ENCODE measurements at places on chromosomes 2 and 18. TPM values are rescaled to one million over a fixed set of nuclear protein-coding genes. Genes with fewer than 3 reads are reported as not detected.

DNA sequence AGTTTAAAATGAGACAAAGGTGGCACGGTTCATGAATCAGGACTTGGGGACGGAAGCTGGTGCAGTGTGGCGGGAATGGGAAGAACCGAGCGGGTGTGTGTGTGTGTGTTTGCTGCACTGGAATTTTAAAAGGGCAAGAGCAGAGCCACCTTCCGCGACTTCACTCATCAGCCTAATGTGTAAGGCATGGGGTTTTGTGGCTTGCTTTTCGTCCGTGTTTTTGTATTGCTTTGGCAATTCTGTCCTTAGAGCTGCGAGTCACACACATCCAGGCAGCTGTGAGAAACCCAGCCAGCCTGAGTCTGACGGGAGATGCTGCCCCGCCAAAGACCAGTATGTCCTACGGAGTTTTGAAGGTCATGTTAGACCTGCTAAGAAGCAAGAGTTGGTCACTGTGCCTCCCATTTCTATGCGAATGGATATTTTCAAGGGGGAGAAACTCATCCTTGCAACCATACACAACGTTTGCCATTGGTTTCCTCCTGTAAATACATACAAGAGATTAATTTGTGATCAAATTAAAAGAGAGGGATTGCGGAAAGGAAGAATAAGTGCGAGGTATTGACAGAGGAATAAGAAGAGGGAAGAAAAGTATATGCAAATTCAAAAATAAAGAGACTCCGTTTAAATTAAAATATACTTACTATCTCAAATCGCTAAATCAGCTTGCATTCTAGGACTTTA, 665 bp upstream of the CACNB4 start:
- no peak for DNase-seq

DNA sequence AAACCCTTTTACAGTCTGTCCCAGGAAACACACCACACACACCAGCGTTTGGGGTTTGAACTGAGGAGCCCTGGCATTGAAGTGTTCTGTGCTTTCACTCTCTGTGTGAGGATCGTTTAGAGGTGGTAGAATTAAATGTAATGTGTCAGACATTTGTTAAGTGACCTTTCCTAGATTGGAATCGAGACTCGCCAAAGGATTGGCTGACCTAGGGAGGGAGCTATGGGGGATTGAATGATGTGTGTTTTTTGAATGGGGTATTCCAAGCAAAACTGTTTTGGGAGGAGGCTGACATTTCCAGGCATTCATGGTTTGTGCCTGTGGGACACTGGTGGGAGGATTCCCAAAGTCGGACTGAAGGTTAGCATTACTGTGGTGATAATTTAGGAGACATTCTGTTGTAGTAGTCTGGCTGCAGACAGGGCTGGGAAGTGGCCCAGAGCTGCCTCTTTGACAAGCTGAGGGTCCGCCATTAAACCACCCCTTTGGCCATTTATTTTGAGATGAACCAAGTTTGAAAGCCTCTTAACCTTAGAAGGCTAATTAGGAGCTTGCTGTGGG, 1.7 kb downstream of the MYO1B start:
- DNase-seq: no peak

DNA sequence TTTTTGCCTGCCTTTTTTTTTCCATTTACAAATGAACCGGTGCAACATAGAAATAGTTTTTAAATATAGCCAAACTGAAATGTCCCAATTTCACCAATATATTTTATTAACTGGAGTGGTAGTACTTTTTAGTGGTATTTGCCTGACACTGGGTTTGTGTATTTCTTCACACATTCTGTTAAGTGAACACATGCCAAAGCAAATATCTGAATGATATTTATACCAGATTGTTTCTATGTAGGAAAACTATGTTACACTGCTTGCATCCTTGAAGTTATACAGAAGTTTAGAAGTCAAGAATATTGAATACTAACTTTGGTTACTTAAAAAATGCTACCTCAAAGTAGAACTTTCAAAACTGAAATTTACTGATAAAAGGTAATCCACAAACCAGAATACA, 19.4 kb upstream of the ITPRID2 start:
- no peak for DNase-seq

DNA sequence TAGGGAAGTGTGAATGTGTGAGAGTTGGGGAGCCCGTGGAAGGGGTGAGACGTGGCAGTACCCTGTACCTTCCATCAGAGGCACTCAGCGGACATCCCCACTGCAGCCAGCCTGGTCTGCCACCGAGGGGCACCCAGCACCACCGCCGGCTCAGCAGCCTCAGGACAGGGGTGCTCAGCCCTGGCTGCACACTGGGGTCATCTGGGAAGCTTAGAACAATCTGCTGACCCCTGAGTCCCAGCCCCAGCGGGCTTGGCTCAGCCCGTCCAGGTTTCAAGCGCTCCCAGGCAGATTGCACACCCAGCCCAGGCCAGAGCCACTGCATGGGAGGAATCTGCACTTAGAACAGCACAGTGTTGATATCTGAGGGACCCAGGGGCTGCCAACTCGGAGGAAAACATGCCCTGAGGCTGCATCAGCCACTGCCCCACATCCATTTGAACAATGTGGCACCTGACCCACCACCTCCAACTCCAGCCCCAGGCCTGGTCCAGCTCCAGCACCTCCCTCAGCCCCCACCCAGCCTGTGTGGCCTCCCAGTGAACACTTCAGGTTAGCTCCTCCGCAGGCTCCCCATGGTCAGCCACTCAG, 147.1 kb upstream of the OTOS start:
- no peak for DNase-seq

ALPI gene
- not detected for polyA plus RNA-seq

SCG2 gene
- polyA plus RNA-seq: 1.5 TPM

PLGLB2 gene
- polyA plus RNA-seq: 4.5 TPM

AQP12B gene
- not detected for polyA plus RNA-seq

GREB1 gene
- polyA plus RNA-seq: 0.17 TPM

Data from AG04450 (cell line).